ENCODE measurements at places on chromosomes 6 and 20.

DNA sequence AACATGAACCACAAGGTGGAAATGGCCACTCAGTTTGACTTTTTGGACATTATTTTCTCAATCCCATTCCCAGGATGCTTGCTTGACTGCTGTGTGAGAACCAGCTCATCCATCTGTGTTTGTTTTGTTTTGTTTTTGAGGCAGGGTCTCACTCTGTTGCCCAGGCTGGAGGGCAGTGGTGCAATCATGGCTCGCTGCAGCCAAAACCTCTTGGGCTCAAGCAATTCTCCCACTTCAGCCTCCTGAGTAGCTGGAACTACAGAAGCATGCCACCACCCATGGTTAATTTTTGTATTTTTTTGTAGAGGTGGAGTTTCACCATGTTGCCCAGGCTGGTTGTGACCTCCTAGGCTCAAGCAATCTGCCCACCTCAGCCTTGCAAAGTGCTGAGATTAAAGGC, 166.0 kb upstream of the CDH4 start:
- DNase-seq = no peak

GRCh38 chr6:47133230-47134000, 91.3 kb upstream of the ADGRF1 start:
- no peak for DNase-seq

DNA sequence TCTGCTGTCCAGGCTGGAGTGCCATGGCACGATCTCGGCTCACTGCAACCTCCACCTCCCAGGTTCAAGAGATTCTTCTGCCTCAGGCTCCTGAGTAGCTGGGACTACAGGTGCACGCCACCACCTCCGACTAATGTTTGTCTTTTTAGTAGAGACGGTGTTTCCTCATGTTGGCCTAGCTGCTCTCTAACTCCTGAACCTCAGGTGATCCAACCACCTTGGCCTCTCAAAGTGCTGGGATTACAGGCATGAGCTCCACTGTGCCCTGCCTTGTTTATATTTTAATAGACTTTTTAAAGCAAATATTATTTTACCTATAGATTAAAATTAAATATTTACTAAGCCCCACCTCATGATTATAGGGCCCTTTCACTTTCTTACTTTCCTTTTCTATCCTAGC, 483.2 kb upstream of the EPHA7 start:
- no peak for DNase-seq

DNA sequence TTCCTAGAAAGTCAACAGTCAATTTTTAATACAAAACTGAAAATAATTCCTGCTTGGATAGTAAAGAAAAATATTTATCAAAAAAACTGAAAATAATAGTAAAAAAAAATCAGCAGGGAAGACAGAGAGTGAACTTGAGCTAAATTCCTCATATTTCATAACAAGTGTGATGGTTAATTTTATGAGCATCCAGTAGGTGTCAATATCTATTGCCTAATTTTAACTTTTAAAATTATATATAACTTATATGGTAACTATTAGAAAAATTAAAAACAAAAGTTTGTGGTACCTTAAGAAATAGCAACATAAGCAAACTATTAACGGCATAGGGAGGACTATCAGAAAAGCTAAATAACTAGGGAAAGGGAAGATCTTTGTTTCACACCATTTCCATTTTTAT, 2.1 kb downstream of the EPM2A start:
- DNase-seq = no peak

DNA sequence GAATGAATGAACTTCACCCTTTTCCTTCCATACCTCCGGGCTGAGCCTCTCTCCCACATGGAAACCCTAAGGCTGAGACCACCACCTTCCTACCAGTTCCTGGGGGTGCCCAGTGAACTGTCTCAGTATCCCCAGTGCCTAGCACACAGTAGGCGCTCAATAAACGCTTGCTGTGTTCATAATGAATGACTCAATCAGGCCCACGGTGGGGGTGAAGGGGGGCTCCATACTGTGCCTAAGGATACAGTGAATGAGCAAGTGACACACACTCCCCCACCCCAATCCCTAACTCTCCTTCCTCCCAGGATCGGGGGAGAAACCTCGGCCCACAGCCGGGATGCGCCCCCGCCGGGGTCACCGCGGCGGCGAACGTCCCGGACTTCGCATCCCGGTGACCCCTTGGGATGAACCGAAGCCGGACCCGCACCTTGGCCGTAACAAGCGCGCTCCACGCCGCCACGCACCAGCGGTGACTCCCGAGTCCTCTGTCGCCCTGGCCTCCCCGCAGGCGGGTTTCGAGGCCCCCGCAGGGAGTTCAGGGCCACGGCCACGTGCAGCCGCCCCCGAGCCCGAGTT, 592 bp downstream of the KCNG1 start:
- DNase-seq = no peak

- no peak for DNase-seq
These were observed 457.8 kb downstream of the QKI start for GRCh38 chr6:163872335-163872734.

GRCh38 chr6:167148021-167148420, 9.8 kb downstream of the GPR31 start:
- no peak for DNase-seq

DNA sequence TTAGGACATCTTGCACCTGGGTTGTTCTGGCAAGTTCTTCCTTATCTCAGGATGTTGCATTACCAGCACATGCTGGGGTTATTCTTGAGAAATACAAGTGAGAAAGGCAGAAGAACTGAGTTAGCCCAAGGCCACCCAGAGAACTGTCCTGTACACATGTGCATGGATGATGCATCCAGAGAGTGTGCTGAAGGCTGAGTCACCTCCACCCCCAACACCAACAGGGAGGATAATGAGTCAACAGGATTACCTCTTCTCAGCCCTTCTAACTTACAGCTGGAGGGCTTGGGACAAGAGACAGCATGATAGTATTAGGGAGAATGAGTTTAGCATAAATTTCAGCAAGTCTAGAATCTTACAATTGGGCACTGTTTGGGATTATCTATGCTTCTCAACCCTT, 8.5 kb downstream of the SCGN start:
- no peak for DNase-seq

DNA sequence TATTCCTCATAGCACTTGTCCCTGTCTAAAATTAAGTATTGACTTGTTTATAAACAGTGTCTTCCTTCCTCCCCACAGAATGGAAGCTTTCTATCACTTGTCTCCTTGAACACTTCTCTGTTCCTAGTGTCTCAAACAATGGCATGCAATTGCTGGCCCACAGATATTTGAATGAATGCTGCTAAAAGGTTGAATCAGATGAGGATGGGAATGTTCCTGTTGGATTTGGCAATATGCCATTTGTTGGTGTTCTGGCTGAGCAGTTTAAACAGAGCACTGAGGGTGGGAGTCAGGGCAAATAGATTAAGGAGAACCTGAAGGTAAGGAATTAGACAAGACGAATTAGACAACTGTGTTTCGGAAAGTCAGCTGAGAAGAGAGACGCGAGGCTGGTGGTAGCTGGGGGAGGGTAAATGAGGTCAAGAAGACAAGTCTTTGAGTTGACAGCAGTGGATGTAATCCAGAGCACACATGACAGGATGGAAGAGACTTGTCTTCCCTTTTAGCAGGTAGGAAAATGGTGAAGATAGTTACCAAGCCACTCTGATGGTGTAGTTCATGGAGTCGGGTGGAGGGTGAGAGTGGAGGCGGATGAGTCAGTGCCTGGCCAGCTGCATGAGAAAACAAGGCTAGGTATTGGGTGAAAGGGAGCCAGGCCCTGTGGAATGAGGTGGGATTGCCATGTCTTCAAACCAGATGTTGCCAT, 58.3 kb upstream of the GNRH2 start:
- DNase-seq = no peak

GRCh38 chr6:129239825-129240491, 357.0 kb downstream of the LAMA2 start:
- DNase-seq = no peak

DNA sequence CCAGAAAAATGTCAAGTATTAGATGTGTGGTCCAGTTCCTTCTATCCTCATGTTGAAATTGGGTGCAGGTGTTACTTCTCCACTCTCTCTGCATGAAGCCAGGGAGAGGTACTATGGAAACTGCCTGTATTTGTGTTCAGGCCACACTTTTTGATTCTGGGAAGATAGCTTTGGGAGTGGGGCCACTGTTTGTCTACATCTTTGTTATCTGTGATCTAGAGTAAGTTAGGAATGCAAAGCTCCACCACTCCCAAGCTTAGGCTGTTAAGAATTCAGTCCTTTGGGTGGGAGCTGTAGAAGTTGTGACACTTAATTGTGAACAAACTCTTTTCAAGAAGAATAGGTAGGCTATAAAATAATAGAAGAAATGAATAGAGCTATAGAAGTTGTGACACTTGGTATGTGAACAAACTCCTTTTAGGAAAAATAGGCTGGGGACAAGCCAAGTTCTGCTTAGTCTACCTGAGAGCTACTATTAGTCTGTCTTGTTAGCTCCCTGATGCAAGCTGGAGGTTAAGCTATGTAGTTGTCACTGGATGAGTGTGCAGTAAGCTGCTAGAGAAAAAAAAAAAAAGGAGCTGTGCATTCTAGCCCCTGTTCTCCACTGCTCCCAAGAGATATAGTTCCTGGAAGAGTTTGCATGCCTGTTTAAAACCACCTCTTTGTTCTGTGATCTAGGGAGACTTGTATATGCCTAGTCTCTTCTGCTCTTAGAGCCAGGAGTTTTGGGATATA, 7.1 kb upstream of the GFRAL start:
- DNase-seq = no peak

DNA sequence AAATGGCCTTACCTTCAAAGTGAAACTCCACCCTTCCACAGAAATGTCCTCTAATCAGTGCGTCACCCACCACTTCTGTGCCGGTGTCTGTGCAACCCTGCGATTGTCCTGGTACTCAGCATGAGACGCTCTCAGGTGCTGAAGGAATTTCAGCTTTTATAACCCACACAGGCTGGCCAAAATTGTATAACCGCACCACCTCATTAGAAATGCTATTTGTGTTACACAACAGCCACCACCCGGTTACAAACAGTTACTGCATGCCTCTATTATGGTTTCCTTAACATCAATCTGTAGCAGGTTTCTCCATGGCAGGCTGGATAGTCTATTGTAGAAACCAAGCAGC, 51.5 kb downstream of the SLC23A2 start:
- DNase-seq = no peak

DNA sequence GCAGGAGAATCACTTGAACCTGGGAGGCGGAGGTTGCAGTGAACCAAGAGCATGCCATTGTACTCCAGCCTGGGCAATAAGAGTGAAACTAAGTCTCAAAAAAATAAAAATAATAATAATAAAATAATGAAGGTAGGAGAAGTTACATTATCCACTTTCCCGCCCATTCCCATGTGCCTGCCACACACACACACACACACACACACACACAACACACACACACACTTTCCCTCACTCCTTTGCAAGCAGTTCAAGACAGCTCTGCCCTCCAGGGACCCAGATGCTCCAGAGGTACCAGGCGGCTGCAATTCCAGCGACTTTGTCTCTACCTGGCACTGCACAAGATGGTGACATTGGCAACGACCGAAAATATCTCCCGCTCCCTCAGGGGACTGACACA, 224.8 kb upstream of the JARID2 start:
- no peak for DNase-seq

DNA sequence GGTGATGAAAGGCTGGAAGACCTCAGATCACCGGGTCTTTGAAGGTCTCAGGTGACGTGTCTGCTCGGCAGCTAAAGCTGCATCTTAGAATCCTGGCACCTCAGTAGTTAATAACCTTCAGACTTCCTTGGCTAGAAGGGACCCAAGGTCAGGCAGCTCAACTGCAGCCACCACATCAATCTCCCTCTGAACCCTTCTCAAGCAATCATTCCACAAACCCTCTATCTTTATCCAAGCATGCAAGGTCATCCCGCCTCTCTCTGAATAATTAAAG, 16.7 kb upstream of the TLDC2 start:
- no peak for DNase-seq

DNA sequence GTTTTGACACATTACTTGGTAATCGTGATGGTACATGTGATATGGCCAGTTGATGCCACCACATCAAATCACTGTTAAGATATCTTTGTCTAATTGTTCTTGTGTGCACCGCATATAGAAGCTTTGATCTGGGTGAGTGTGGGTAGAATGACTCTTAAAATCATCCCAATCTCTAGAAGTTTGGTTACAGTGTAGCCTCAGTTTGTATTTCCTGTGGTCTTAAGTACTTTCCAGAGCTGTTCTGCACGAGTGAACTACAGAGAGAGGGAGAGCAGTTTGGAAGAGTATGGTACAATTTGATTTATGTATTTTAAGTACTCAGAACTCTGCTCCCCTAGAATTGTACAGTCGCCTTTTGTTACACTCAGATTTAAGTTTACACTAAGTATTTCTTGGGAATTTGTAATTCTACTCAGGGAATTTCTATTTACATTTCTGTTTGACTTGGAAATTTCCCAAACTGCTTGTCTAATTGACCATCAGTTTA, 37.5 kb downstream of the SNX9 start:
- DNase-seq = no peak

- no peak for DNase-seq
These were observed 24.4 kb downstream of the TBC1D20 start for GRCh38 chr20:437787-438486.

GRCh38 chr20:51132279-51132678, 109.4 kb upstream of the KCNG1 start:
- DNase-seq = no peak

DNA sequence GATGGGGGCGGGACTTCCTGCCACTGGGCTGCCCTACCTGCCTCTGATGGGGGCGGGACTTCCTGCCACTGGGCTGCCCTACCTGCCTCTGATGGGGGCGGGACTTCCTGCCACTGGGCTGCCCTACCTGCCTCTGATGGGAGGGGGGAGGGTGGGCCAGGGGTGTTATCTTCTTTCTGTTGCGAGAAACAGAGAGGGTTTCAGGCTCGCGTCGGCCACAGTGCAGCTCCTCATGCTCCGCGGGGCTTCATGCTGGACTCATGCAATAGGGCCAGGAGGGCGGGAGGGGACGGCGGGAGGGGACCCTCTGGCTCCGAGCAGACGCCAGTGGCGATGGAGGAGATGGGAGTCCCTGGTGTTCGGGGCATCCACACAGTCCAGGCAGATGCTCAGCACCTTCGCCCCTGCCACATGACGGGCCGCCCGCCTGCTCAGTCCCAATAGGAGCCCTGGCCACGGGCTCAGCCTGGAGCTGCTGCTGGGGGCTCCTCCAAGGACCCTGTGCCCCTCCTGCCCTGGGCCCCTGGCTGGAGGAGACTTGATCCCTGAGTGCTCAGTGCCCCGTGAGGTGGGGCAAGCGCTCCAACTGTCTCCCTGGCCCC, 48.8 kb upstream of the CHRNA4 start:
- DNase-seq = no peak

DNA sequence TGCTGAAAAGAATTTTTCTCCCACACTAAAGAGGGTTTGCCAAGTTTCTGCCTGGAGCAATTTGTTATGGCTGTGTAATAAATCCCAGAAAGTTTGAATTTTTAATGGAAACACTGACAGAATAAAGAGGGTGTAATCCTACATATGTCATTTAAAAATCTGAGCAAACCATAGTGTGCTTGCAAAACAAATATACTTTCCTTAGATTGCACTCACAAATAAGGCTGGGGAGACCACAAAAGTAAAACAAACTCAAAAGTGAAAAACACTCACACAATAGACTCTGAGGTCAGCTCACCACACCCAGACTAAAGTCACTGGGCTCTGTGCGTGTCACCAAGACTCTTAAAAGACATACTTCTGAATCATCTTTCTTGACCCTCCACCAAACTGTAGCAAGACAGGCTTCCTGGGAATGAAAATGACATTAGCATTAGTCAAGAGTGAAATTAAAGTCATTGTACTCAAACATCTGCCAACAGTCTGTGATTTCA, 4.8 kb upstream of the ATXN1 start:
- peak; percentile 60 for DNase-seq

- no peak for DNase-seq
These were observed 29.3 kb downstream of the GMPR start for GRCh38 chr6:16267428-16268263.

GRCh38 chr6:32149092-32149755, 2.5 kb downstream of the PRRT1 start:
- no peak for DNase-seq

All from NCI-H460 (cell line).